GM23248 (cell line): ENCODE measurements at places on chromosomes 1 and 21. TPM values are rescaled to one million over a fixed set of nuclear protein-coding genes. Genes with fewer than 3 reads are reported as not detected.

PROK1 gene
- polyA plus RNA-seq: not detected in 2 replicates

OR2L8 gene
- polyA plus RNA-seq: not detected in 2 replicates

OLFM3 gene
- polyA plus RNA-seq: not detected in 2 replicates

HNRNPCL4 gene
- polyA plus RNA-seq: not detected in 2 replicates

CELA3B gene
- polyA plus RNA-seq: not detected in 2 replicates

OPN3 gene
- 12.3 and 14.0 TPM in 2 replicates for polyA plus RNA-seq

USP21 gene
- 16.0 and 16.5 TPM in 2 replicates for polyA plus RNA-seq
